Stimulated activated CD4-positive, alpha-beta T cell treated with anti-CD3 and anti-CD28 coated beads, Interleukin-12 subunit alpha, Interleukin-12 subunit beta, amount 100 ng/mL, for 24 hours (primary cell): ENCODE measurements at places on chromosomes 7 and 10.

GRCh38 chr7:21076054-21076453 lies 289.4 kb upstream of the SP8 start:
- no peak for DNase-seq

- no peak for DNase-seq
Measured at GRCh38 chr7:13105209-13105608, 417.8 kb downstream of the ARL4A start.

DNA sequence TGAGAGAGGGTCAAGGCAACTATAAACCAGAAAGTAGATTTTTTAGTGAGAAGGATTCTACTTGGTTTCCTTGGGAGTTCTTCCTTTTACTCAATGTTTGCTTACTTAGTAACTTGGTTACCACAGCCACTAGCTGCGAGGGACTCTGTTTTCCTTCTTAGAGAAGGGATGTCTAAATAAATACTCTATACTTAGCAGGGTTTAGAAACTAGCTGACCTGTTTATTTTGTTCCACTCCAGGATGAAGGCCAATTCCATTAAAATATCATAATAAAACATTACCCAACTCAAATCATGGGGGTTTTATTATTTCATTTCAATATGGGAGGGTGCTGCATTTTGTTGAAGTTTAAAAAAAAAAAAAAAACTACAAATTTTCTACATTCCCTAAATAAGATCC lies 87.3 kb downstream of the PPP1R3A start:
- DNase-seq = no peak

DNA sequence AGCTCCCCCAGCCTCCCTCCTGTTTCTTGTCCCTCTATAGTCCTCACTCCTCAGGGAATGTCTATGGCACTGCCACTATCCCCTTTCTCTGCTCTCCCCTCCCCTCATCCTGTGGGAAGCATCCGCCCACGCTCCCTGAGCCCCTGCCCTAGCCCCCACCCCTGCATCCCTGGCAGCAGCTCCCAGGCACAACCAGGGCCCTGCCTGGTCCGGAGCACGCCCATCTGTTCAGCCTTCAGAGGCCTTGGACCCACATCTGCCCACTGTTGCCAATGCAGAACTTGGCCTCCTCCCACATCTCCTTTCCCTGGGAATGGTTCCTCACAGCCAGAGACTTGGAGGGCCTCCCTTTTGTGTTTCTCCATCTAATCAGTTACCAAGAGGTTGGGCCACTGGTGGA lies 20.4 kb upstream of the TBRG4 start:
- DNase-seq = no peak

DNA sequence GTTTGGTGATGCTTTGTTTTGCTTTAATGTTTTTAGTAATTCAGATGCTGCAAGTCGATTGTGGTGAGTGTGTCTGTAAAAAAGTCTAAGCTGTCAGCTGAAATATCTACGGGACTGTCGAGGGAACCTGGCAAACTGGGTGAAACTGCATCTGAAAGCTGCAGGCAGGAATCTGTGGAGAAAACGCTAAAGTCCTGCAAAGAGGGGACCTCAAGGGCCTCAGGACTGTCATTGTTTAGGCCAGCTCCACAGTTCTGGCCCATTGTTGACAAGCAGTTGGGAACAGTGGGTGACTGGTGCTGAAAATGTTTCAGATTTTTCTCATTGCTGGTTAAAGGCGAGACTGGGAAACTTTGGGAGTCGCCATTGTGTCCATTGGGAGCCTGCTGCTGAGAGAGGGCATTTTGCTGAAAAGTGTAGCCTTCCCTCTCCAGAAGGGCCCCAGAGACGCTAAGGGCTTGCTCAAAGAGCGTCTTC lies 1.8 kb downstream of the HOXA2 start:
- no peak for DNase-seq

GRCh38 chr10:86792461-86793167 lies 36.2 kb downstream of the BMPR1A start:
- DNase-seq = no peak

DNA sequence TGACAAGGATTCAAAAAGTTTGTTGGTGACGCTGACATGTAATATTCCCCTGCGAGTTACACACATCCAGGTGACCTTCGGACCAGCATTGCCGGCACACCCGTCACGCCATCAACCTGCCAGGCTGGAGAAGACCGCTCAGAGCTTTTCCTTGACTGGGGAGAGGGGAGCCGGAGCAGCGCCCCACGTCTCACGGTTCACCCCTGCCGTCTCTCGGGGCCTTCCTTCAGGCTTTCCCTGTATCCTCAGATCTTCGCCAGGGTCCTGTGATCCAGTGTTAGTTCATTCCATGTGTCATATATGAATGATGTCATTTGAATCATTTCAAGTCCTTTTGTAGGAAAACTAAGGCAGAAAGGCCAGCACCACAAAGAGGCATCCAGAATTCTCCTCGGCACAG lies 127.8 kb downstream of the MGMT start:
- no peak for DNase-seq

- no peak for DNase-seq
Measured at GRCh38 chr10:95505641-95506040, 55.5 kb downstream of the SORBS1 start.

DNA sequence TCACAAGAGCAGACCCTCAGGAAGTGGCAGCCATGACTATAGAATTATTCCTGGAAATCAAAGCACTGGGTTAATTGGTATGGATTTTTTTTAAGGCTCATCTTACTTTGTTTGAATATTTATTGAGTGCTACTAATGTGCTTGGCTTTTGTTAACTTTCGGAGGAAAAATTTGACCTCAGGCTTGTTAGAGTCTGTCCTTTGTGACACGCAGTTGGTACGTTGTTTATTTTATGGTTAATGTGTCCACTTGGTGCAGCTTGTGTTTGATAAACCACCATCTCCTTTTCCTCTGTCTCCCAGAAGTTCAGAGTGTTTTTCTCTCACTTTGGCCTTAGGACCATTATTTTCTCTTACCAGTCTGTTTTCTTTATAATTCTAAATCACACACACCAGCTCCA lies 268.6 kb downstream of the SDK1 start:
- no peak for DNase-seq

GRCh38 chr10:69684020-69684980 lies 54.3 kb downstream of the FAM241B start:
- DNase-seq = no peak

DNA sequence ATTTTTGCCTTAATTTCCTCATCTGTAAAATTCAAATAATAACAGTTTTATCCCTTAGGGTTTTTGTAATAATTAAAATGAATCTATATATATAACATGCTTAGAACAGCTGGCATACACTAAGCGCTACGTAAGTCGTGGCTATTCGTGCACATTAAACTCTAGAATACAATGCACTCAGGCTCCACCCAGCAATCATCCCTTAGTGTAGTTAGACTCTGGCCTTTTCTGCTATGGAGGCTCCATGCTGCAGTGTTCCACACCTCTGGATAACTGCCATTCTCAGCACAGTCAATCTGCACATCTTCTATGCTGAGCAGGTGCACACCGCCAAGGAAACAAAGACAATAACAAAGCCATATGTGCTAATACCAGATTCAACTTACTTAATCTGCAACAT lies 92.9 kb downstream of the IPMK start:
- DNase-seq = no peak

DNA sequence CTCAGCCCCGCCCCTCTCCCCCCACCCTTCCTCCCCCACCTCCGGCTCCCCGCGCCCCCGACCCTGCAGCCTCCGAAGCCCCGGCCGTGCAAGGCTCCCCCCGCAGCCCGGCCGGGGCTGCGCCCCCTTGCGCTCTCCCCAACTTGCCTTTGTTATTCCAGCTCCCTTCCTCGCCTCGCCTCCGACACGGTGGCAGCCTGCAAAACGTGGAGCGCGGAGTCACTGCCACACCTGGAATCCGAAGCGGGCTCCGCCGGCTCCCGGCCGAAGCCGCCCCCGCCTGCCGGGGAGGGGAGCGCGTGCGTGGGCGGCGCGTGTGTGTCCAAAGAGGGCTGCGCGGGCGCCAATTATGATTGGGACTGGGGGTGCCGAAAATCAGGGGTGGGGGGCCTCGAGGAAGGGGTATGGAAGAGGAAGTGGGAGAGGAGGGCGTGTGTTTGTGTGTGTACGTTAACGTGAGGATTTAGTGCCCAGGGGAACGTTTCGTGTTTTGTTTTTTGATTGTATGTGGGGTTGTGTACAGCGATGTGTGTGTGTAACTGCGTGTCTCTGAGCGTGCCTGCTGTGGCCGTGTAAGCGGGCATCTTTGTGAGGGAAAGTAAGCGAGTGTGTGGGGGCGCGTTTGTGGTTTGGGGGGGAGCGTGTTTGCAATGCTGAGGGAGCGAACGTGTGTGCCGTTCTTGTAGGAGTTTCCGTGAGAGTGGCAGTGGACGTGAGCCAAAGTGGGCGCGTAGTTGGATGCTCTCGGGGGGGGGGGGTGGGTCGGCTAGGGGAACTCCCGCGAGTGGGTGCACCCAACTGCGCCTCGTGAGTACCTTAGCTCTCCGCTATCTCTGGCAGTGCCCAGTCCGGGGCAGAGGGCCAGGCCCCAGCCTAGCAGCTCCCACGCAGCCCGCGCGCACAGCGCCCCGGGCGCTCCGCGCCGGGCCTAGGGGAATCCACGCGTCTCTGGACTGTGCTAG lies 1.2 kb upstream of the ZMIZ1 start:
- DNase-seq = peak; percentile 81

DNA sequence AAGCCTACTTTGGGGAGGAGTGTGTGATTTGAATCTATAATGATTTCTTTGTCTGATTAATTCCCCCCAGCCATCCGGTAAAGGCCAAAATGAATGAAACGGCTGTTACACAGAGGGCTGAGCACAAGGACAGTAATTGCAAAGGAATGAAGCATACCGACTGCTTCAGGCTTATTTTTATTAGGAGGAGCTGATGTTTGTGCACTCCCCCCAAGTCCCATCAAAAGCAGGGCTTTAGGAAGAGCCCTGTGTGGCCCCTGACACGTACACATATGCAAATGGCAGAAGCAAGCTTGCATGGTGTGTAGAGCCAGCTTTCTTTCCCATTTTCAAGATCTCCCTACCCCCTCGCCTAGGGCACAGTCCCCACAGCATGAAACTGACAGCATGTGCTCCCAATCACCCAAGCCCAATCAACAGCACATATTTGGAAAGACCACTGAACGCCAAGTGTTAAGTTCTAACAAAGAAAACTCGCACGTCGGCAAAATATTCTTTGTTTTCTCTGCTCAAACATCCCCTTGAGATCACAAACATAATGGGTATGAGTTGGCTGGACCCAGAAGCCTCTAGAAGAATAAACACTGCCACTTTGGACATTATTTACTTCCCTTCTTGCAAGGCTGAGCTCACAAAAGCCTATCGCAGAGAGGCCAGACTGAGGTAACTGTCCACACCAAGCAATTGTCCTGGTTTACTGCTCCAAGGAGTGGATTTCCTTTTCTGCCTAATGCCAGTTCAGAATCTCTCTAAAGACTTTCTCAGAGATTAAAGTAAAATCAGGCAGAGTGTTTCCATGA lies 143.0 kb downstream of the CUBN start:
- DNase-seq = no peak

DNA sequence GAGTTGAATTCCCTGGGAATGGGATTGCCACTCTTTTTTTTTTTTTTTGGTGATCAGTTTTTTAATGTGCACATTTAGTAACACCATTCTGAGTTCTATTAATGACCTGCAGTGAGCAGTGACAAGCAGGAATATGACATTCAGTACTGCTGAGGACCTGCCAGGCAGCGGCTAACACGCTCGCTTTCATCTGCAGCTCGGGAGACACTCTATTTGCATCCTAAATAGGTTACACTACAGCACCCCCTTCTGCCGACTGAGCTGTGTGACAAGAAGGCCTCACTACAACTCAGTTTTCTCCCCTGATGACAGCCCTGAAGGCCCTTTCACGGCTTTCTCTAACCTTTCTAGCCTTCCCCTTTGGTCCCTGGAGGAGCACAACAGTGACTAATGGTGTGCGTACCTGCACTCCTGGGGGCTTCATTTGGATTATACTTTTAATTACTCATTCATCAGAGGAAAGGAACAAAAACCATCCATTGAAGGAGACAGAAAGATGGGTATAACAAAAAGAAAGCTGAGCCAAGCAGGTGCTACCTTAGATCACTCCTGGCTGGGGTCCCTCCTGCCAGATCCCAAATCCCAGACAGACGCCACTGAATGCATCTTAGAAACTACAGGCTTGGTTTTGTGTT lies 872.4 kb downstream of the LRMDA start:
- DNase-seq = peak; percentile 5

GRCh38 chr10:87816163-87816897 lies 1.7 kb downstream of the ATAD1 start:
- no peak for DNase-seq
